AG10803 (cell line): ENCODE measurements at places on chromosomes 7 and 10.

DNA sequence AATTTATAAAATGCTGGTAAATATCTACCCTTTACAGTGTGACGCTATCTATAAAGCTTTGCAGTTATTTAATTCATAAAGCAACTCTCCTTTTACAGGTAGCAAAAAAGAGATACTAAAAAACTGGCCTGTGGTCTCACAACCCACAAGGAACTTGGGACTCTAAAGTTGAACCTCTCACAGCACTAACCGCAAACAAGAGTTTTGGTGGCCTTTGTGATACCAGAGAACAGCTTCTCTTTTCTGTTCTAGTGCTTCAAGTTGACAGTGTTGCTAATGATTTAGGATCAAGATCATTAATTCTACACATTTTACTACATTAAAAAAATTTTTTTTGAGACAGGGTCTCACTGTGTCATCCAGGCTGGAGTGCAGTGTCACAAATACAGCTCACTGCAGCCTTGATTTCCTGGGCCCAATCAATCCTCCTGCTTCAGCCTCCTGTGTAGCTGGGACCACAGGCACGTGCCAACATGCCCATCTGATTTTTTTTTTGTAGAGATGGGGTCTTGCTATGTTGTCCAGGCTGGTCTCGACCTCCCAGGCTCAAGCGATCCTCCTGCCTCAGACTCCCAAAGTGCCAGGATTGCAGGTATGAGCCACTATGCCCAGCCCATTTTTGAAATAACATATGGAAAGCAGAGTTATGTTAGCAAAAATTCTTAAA lies 56.0 kb upstream of the ST8SIA6 start:
- DNase-seq = no peak

DNA sequence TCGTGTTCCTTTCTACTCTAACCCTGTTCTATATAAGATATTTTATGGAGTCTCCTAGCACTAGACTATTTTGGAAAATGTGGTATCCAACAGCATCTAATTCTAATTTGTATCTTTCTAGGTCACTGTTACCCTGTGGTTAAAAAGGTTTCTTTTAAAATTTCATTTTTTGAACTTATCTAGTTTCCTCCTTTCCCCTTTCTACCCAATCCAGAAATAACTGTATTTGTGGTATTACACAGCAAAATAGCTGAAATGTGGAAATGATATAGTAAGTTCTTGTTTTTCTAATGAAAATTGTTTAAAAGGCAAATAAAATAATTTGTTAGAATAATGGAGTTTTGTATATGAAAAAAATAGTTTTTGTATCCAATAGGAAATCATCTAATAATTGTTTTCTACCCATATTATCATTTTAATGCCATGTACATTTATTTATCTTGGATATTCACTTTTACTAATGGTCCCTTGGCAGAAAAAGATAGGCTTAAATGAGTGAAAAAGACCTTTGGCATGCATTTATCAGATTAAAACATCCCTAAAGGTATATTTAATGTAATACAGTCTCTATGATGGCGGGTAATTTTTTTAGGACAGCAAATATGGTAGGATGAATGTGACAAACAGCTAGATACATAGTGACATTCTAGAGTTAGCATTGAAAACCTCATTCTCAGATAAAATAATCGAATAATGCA lies 175.5 kb upstream of the PLXDC2 start:
- DNase-seq = no peak

DNA sequence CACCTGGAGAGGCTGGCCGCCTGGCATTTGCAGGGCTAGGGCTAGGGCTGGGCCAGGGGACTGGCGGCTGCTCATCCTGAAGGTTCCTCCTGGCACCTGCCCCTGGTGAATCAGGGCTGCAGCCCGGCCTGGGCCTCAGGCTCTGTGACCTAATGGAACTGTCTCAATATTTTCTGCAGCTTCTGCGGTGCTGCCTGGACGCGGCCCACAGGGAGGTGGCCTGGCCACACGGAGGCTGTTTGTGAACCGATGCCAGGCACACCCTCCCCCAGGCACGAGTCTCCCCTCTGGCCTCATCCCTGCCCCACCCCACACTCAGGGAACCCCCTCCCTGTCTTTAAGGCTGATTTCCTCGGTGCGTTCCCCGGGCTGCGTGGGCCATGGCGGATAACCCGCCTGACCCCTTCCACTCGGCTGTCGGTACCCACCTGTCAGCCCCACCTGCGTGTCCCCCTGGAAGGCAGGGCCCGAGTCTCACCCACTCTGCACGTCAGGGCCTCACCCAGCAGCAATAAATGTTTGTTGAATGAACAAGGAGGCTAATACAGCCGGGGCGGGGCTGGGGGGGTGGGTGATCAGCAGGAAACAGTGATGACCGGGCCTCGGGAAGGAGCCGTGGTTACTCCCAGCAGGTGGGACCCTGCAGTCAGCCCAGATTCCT lies 54.5 kb upstream of the DNAJB6 start:
- DNase-seq = no peak

GRCh38 chr10:103153302-103154197 lies 39.5 kb downstream of the NT5C2 start:
- DNase-seq = peak; percentile 45

GRCh38 chr7:9030976-9031375 lies 597.6 kb downstream of the NXPH1 start:
- DNase-seq = no peak

DNA sequence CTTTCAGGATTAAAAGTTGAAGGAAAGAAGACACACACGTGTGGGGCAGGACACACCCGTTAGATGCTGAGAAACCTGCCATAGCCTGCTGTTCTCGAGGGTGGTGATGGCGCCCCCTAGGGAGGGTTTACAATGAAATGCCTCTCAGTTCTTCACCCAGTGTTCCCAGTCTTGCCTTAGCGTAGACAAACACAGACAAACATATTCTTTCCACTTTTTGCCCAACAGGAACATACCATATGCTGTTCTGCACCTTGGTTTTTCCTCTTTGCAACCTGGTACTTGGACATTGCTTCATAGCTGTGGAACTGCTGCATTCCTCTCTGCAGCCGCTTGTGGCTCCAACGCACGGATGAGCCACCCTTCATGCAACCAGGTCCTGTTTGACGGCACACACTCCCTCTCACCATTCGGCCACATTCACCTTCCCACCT lies 23.3 kb upstream of the HSPA12A start:
- DNase-seq = no peak

DNA sequence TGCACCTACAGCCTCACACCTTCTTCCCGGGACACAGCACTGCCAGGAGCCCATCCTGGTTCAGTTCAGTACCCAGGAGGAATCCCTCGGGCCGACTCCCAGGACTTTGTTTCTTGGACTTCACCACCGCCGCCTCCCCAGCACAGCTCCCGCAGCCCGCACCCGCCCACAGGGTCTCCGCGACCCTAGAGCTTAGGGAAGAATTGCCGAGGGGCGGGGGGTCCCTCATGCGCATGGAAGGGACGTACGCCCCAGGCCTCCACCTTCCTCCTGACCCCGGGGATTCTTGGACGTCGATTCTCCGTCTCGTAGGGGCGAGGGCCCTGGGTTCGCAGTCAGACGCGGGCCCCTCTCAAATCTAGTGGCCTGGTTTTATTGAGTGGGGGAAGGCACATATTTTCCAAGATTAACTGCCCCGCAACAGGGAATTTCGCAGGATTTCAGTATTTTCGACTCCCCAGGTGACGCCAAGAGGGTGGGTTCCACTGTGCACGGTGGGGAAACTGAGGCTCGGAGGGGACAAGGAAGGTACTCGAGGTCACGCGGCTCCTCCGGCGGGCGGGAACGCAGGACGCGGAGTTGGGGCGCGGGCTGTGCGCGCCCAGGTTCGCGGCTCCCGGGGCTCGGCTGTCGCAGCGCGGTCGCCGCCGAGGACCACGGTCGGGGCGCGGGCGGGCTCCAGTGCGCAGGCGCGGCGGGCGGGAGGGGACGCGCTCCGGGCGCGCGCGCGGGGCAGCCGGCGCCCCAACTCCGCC lies at the start of gene ADCY1:
Gene ADCY1 (plus strand): TSS at position 708 of the 755 bp plus-strand sequence. CDS start 176 bp downstream, outside the sequence.
- DNase-seq = no peak

- no peak for DNase-seq
Measured at GRCh38 chr7:68276725-68277124, 1280.1 kb downstream of the TYW1 start.

DNA sequence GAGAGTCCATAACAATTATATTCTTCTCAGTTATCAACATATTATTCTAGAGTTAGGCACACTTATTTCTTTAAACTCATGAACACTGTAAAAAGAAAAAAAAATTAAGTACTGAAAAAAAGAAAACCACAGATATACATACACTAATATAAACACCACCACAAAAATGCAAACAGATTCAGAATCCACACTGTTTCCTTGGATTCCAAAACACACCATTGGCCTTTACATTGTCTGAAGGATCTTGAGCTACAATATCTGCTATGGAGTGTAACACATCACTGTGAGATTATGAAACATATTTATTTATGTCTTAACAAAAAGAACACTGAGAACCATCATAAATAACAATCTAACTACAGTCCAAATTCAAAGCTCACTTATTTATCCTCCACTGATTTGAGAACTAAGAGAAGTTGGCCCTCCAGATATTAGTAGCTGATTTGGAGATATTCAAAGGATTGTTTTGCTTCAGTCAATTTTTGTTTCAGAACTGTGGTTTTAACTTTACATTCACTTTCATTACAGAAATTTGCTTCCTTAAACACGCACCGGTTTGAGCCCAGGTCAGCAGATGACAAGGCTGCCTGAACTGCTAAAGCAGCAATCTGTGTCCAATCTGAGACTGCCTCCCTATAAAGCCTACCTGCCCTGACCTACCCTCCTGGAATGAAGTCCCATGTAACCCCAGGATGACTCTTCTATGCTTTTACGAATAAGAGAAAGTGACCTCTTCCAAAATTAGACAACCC lies 47.0 kb upstream of the CDK1 start:
- no peak for DNase-seq

GRCh38 chr10:30378201-30378995 lies 29.3 kb upstream of the MTPAP start:
- no peak for DNase-seq

- DNase-seq = no peak
Measured at GRCh38 chr7:105028004-105028403, 14.0 kb downstream of the KMT2E start.

GRCh38 chr7:23294549-23295400 lies 4.4 kb upstream of the MALSU1 start:
- no peak for DNase-seq

DNA sequence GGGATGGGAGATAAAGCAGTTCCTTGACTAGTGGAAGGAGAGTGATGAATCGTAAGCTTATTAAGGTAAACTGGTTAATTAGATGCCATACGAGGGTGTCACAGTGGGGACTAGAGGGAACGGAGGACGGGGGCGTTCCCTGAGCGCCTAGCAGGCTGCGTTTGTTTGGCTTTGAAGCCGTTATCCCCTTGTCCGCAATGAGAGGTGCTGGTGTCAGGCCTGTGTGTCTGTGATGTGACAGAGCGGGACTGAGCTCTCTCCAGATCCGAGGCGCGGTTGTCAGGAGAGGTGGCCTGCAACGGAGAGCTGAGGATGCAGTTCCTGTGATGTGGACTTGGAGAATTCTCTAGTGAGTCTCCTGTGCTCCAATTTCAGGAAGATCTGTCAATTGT lies 60.0 kb upstream of the PRPS1L1 start:
- DNase-seq = no peak

- DNase-seq = no peak
Measured at GRCh38 chr7:144503215-144503614, 99.7 kb upstream of the NOBOX start.

GRCh38 chr10:67807855-67808456 lies 30.0 kb downstream of the DNAJC12 start:
- DNase-seq = no peak

DNA sequence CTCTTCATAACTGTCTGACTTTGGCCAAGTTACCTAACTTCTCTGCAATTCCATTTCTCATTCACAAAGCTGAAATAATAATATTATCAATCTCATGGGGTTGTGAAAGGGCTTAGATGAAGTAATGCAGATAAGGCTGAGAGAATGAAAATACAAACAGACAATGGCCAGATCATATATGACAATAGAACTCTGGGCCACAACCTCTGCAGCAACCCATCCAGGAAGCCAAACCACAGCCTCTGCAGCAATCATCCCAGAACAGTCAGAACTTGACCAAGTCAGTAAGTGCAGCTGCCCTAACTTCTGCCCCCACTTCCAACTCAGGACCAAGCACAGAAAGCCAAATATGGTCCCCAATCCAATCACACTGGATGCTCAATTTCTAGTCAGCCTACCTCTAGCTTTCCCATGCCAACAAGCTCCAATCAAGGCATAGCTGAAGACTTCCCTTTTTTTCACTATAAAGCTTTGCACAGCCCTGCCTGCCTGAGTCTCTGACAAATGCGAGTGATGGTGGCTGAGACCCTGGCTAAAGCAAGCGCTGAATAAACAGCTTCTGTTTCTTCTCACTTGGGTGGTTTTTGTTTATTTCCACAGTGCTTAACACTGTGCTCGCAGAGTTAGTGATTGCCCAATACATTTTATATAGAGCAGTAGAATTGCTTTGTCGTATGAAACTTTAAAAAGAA lies 34.8 kb upstream of the TNPO3 start:
- DNase-seq = no peak

DNA sequence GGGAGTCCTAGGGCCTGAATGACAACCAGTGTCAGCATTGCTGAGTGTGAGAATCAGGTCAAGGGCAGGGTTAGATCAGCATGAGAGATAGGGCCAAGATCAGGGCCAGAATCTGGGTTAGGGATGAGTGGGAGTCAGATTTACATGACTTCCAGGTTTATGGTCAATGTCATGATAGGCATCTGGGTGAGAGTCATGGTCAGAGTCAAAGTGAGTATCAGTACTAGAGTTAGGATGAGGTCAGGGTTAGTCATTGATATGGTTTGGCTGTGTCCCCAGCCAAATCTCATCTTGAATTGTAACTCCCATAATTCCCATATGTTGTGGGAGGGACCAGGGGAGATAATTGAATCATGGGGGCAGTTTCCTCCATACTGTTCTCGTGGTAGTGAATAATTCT lies 12.3 kb downstream of the MRPS24 start:
- no peak for DNase-seq

GRCh38 chr10:76583711-76584161 lies 1053.9 kb downstream of the KCNMA1 start:
- DNase-seq = peak; percentile 95

- DNase-seq = peak; percentile 79
Measured at GRCh38 chr10:3806603-3807002, 21.6 kb upstream of the KLF6 start.

GRCh38 chr10:13987446-13987845 lies 343.3 kb downstream of the FRMD4A start:
- DNase-seq = peak; percentile 77

GRCh38 chr10:77160679-77161078 lies 476.9 kb downstream of the KCNMA1 start:
- DNase-seq = peak; percentile 83

- DNase-seq = no peak
Measured at GRCh38 chr10:129646973-129647372, 179.9 kb downstream of the MGMT start.

- DNase-seq = no peak
Measured at GRCh38 chr7:100642534-100642907, 1.2 kb upstream of the TFR2 start.

- DNase-seq = no peak
Measured at GRCh38 chr10:92790440-92790839, 57.9 kb upstream of the EXOC6 start.

- no peak for DNase-seq
Measured at GRCh38 chr7:38822549-38822948, 86.4 kb downstream of the VPS41 start.
